ENCODE measurements at places on chromosomes 4 and X.

- no peak for DNase-seq
Observed at GRCh38 chr4:152307669-152308068, 228.2 kb downstream of the FBXW7 start.

GRCh38 chrX:1492421-1493012, 39.8 kb upstream of the ASMTL start:
- DNase-seq: no peak

GRCh38 chrX:123424546-123424945, 240.5 kb downstream of the GRIA3 start:
- peak; percentile 19 for DNase-seq

GRCh38 chr4:138348055-138348454, 105.9 kb upstream of the SLC7A11 start:
- DNase-seq: no peak

DNA sequence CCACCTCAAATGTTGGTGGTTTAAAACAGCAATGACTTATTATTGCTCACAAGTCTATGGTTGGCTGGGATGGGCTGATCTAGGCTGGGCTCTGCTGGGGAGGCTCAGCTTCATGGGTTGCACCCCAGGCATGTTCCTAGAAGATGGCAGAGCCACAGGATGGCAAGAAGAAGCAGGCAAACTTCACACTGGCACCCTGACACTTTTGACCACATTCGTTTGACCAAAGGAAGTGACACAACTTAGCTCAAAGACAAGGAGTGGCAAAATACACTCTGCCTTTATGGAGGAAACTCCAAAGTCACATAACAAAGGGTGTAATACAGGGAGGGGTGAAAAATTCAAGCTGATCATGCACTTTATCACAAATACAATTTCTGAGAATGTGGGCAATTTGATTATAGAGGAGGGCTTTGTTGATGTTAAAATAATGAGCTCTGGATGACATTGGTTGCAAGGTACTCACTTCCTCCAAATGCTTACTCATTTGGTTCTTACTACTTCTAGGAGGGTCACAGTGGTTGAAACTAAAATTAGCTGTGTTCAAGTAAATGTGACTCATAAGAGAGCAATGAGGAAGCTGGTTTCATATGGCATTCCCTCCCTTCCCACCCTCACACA, 249.2 kb upstream of the RPS6KA3 start:
- DNase-seq: peak; percentile 80

DNA sequence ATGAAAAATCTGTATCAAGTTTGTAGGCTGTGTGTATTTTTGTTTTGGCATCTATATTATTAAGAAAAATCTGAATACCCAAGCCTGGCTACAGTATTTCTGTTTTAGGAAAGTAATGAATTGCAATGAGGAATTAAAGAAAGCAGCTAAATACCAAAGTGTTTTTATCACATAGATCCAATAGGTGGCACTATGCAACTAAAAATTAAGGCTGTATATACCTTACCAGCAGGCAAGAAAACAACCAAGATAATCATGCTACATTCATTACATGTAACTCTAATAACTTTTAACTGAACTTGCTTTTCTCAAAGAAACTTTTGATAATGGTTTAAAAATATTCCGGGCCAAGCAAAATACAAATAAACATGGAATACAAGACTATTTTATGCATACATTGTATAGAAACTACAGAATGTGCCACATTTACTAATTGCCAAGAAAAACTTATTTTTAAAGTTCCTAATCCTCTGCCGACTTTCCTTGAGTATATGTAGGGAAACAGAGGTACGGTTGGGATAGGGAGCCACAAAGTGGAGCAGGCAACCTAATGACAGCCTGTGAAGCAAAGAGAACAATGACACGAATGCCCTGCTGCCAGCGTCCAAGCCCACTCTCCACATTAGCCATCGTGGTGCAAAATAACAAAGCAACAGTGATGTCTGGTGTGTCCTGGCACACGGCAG, 63.7 kb downstream of the SEC24D start:
- peak; percentile 36 for DNase-seq

- DNase-seq: peak; percentile 33
Observed at GRCh38 chrX:71111921-71112431, 599 bp upstream of the IL2RG start.

GRCh38 chr4:4421356-4421755, 34.5 kb downstream of the NSG1 start:
- no peak for DNase-seq

GRCh38 chr4:41883988-41884734, 51.1 kb upstream of the TMEM33 start:
- DNase-seq: no peak

DNA sequence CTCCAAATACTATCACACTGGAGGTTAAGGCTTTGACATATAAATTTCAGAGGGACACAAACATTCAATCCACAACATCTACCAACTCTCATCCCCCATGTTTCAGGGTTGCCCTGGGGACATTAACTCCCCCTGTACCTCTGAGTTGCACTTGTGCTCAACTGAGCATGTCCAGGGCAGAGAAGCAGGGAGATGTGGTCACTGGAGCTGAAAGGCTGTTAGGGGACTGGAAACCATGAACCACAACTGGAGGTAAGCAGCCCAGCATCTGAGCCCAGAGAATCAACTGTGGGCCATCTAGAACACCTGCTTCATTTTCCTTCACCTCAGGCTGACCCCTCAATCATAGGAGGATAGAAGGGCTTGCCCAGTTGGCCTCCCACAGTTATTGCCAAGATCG, 641.1 kb downstream of the MID1IP1 start:
- DNase-seq: no peak

DNA sequence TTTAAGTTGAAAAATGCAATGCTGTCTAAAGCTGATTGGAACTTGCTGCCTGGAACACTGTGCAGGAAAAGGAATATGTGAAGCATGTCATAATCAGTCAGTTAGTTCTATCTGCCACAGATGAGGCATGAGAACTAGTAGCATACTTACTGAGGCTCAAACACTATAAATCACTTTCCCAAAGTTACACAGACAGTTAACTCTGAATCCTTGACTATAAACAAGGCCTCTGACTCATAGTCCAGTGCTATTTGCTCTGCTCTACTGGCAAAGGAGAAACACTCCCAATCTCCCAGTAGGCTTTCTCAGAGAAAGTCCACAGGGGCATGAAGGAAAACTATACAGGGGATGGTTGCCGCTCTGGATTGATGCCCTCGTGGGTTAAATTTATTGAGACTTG, 2078.4 kb upstream of the TENM3 start:
- DNase-seq: no peak

GRCh38 chrX:53188763-53189162, 36.2 kb downstream of the KDM5C start:
- DNase-seq: peak; percentile 85

DNA sequence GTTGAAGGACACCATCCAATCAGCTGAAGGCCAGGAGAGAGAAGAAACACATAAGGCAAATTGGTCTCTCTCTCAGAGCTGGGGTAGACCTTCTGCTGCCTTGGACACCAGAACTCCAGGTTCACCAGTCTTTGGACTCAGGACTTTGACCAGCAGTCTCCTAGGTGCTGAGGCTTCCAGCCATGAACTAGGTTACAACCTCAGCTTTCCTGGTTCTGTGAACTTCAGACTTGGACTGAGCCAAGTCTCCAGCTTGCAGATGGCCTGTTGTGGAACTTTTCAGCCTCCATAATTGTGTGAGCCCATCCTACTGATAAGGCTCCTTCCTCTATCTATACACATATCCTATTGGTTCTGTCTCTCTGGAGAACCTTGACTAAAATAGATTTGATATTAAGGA, 20.6 kb upstream of the BBS12 start:
- no peak for DNase-seq

- DNase-seq: no peak
Observed at GRCh38 chr4:173521467-173522159, 8.4 kb downstream of the HAND2 start.

DNA sequence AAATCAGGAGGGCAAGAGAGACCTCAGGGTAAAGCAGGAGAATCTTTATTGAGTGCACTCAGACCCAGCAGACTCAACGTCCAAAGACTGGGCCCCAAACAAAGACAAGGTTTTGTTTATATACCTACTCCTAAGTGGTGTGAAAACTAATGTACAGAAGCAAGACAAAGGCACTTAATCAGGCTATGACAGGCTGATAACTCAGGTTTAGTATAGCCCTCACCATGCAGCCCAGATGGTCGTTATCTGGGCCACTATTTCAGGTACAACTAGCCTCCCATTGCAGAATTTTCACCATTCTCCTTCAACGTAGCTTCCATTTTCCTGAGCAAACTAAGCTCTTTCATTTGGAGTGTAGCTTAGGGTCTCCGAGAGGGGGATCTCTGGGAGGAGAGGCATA, 36.9 kb downstream of the SULT1E1 start:
- no peak for DNase-seq

GRCh38 chr4:186701273-186701672, 22.4 kb downstream of the FAT1 start:
- no peak for DNase-seq

DNA sequence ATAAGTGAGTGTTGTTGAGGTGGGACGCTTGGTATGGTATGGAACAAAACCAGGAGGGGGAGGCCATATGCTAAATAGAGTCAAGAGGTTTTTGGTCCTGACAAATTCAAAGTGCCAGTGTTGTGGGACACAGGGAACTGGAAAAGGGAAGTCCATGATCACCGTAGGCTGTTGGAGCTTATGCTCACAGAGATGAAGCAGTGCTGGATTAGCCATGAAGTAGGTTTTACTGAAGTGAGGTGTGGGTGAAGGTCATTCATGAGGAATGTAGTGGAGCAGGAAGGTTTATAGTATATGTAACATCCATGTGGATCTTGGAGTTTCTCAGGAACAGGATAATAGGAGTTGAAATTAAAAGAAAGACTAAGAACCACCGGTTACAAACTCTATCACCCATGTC, 256.1 kb upstream of the PITX2 start:
- no peak for DNase-seq
